SK-N-SH (cell line): ENCODE measurements at places on chromosomes 3 and 15. TPM values are rescaled to one million over a fixed set of nuclear protein-coding genes. Genes with fewer than 3 reads are reported as not detected.

GPR15 gene
- not detected in 2 replicates for polyA plus RNA-seq

MESP1 gene
- 0.52 and 0.74 TPM in 2 replicates for polyA plus RNA-seq

TLR9 gene
- 0.12 TPM in 1 of 2 replicates, not detected in the other for polyA plus RNA-seq

OIP5 gene
- 7.2 and 8.4 TPM in 2 replicates for polyA plus RNA-seq

ZBTB47 gene
- polyA plus RNA-seq: 9.9 and 13.0 TPM in 2 replicates

RFC4 gene
- polyA plus RNA-seq: 10.7 and 13.1 TPM in 2 replicates

CCDC54 gene
- polyA plus RNA-seq: not detected in 2 replicates

GP9 gene
- polyA plus RNA-seq: not detected in 2 replicates

STRA6 gene
- 27.9 and 31.0 TPM in 2 replicates for polyA plus RNA-seq

CELF6 gene
- polyA plus RNA-seq: 0.20 and 0.29 TPM in 2 replicates

GRCh38 chr3:5092018-5092417 is 30.1 kb upstream of the ARL8B start:
- DNase-seq: no peak

GRCh38 chr3:126245811-126246727 is 65.7 kb upstream of the ALDH1L1 start:
- DNase-seq: peak; percentile 59

DNA sequence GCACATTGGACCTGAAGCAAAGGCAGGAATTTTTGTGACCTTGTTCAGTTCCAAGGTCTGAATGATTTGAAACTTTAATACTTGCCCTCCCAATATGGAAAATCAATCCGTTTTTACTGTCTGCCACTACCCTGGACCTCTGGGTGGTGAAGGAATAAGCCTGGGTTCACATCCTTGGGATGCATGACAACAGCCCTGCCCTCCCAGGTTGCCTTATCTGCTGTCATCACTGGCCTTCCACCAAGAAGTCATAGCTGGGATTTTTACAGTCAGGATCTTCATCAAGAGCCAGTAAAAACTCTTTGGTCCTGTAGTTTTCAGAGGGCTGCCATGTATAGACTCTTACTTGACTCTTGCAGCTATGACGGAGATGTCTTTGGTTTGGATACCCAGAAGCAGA is 128.6 kb downstream of the MYLK start:
- no peak for DNase-seq

GRCh38 chr3:115341208-115341607 is 194.1 kb upstream of the ZBTB20 start:
- no peak for DNase-seq

DNA sequence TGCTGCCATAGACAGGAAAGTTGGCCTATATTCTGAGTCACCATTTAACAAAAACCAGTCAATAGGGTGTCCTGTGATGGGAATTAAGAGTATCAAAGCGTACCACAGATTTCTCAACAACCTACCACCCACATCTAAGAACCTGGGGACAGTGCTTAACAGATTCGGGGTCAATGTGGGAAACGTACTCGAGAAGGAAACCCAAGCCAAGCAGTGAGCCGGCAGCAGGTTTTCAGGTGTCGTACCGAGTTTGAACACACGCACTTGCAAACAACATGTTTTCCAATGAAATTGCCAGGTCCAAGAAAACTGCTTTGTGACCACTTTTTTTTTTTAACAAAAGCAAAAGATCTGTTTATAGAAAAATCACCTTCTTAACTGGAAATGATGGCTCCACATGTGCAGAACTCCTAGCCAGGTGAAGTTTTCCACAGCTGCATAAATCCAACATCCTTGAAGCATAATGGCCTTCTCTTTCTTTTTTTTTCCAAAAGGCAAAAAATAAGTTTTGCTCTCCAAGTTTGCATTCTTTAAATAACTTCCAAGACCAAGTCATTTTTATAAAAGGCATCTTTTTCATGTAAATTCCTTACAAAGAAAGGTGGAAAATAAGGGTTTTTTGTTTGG is 45.7 kb downstream of the ADAMTS17 start:
- DNase-seq: no peak

GRCh38 chr3:83559082-83559481 is 1399.7 kb upstream of the CADM2 start:
- DNase-seq: no peak

DNA sequence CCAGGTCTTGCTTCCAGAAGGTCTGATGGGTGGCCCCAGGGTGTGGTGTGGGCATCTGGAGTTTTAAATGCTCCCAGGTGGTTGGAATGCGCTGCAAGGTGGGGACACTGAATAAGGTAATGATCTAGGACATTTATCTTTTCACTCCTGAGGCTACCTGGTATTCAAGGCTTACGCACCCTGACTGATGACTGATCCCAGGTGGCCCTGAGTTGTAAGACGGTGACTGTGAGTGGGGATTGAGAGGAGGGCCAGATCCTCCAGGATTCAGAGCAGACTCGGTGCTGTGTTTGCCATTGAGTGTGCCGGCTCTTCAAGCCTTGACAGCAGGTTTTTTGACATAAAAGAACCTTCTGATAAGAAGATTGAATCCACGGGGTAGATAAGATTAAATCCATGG is 40.3 kb downstream of the SLC6A20 start:
- DNase-seq: no peak

GRCh38 chr3:45988804-45989203 is 6.8 kb downstream of the FYCO1 start:
- DNase-seq: no peak

DNA sequence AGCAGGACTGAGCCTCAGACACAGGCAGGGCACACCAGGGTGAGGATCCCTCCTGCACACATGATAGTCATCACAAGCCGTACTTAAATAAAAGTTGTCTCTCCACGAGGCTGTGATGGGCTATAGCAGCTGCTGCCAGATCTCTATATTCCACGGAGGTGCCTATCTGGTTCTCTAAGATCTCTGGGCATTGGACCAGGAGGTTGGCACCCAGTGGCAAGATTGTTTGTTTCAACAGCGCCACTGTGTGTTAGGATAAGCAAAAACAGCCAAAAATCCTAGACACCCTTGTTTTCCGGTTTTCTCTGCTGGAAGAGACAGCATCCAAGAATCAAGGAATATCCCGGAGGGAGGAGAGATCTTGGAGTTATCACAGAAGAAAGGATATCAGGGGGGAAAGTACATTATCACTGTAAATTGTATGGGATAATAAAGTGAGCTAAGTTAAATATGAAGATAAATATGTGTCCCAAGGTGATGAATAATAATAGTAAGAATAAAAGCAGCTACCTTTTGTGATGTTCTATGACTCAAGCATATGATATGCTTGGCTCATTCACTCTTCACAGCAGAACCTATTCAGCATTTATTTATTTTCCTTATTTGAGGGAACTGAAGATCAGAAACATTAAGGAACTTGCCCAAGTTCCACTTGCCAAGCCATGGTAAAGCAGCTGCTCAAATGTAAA is 90.6 kb upstream of the AKAP13 start:
- peak; percentile 79 for DNase-seq

DNA sequence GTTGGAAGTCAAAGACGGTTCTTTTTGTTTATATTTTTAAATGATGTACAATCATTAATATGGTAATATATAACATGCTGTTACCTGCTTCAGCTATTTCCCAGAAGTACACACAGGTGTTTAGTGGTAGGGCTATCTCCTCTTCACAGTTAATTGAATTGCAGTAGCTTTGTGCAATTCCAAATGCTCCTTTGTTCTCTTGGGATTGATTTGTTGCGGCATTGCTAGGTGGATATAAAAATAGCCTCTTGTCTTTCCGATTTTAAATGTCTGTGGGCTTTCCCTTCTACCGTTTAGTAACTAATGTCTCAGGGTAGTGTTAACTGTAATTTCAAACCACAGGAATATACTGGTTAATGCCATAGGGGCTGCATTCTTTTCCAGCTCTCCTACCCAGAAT is 307.6 kb upstream of the SLITRK3 start:
- DNase-seq: no peak

DNA sequence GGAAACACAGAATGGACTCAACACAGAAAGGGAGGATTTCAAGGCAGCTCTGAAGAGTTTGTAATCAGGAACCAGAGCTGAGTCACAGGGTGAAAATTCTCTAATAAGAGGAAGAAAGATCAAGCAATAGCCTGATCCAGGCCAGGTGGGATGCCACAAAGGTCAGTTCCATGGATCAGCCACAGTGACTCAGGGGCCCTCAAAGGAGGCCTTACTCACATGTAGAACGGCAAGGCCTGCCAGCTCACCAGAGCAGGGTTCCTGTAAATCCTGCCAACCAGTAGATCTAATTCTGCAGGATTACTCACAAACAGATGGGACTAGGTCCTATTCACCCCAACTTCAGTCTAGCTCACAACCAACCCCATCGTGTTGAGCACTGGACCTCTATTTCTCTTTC is 78.3 kb upstream of the PPP2R3A start:
- DNase-seq: no peak

DNA sequence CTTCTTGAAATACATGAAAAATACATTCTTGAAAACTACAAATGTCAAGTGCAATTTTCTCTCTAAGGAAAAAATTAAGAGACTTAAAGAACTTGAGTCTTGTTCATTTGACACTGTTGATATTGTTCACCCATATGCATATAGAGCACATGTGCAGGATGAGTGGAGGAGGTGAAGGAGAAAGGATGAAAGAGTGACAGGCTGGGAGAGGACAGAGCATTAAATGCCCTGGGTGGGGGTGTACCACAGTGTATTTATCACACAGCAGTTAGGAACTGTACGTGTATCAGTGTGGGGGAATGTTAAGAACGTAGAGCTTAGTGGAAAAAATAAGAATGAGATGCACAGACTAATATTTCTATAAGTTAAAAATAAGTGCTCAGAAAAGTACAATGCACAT is 45.7 kb downstream of the CTDSPL start:
- DNase-seq: no peak

DNA sequence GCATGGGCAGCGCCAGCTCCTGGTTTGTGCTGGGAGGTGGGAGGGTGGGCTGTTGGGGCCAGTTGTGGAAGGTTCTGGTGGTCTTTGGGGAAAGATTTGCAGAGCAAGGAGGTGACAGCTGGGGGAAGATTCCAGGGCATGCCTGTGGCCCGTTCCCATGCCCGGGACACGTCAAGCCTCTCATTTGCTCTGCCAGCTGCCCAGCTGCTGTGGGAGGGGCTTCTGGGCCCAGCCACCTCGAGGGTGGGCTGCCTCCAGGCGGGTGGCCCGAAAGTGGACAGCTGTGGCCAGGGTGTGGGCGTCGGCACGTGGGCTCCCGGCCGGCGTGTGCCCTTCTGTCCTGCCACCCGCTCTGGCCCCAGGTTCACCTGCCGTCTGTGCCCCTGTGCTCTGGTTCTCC is 17.2 kb downstream of the PLXNA1 start:
- DNase-seq: no peak

DNA sequence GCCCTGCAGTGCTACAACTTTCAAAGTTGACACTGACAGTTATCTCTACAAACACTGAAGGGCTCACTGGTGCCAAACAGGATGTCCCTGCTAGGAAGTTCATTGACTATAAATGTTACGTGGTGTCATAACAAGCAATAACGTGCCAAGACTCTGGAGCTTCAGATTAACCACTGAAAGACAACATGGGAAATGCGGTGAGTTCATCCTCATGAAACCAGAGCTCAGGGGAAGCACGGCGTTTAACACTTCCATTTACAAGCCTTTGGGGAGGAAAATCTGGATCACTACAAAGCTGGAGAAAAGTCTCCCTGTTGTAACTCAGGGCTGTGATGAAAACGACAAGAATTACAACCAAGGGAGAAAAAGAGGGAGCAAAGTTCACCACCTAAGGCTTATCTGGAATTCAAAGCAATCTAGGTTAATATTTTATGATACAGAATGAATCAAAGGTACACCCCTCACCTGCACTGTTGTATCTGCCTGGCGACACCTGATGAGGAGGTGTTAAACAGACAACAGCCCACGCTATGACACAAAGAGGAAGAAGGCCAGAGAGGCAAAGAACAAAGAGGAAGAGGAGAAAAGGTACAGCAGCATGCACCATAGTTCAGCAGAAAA is 27.0 kb downstream of the SHQ1 start:
- DNase-seq: no peak

DNA sequence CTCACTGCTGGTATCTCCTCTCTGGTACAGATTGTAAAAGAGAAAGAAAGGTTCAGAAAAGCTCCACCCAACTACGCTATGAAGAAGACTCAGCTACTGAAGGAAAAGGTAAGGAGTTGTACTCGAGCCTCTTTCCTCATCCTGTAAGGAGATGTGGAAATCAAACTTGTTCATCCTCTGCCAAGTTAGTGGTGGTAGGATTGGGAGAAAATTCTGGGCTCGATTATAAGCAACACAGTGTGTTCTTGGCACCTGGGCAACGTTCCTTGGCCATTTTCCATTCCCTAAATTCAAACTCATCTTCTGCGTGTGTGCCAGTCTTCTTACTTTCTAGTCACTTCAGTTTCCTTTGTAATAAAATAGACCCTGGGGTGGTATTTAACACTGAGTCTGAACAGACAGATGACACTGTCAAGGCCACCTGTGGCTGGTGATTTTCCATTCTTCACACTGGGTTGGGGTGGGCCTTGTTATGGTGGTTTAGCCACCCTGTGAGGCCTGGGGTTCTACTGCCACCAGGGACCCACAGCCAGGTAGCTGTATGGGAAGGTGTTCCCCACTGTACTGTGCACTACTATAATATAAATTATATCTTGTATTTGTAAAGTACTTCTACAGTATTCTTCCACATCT is 17.1 kb upstream of the ITPKA start:
- DNase-seq: no peak

DNA sequence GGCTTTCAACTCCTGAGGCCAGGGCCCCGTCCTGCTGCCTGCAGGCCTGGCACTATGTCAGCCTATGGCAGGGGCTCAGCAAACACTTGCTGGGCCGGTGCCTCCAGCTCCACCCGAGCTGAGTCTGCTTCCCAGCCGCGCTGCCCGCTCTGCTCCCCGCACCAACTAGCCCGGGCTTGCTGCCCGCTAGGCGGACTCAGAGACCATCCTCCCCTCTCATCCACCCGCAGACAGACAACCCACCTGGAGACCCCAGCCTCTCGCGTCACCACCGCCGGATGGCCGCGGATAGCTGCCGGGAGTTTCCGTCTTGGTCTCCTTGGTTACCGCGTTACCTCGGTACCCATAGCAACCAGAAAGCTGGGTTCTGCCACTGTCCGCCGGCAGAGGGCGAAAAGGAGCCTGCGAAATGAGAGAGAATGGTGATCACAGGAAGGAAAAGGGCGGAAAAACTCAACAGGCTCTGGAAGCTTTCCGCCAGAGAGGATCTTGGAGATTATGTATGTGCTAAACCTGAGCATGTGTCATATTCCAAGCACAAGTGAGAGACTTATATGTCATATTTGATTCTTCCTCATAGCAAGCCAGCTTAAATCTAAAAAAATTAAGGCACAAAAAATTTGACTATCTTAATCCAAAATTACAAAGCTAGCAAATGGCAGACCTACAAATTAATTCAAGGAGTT is at the start of gene ZBBX:
TSS of gene ZBBX (minus strand) at position 294 of the 686 bp plus-strand sequence. CDS start 7,396 bp downstream, outside the sequence.
- peak; percentile 71 for DNase-seq

GRCh38 chr3:15174953-15175352 is 31.1 kb upstream of the CAPN7 start:
- no peak for DNase-seq

GRCh38 chr3:2130726-2131125 is 32.1 kb downstream of the CNTN4 start:
- DNase-seq: no peak

DNA sequence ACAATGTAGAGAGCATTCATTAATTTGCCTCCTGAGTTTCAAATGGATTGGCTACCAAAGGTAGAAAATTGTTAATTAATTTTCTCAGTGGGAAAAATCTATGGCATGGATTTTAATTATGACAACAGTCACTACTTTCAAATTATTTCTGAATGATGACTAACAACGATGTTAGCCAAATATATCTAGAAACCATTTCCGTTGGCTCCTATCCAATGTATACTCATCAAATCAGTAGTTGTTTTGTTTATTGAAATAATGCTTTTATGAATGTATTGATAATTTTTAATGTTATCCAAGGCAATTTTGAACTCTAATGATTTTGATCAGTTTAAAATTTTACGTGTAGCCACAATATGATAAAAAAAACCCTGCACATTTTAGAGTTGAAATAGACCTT is 333.4 kb downstream of the NAALADL2 start:
- no peak for DNase-seq

GRCh38 chr15:96125721-96126415 is 204.6 kb upstream of the NR2F2 start:
- DNase-seq: no peak
